Fibroblast of the aortic adventitia (primary cell): ENCODE measurements at places on chromosomes 7 and 10. TPM values are rescaled to one million over a fixed set of nuclear protein-coding genes. Genes with fewer than 3 reads are reported as not detected.

GRCh38 chr10:27865221-27865635 is 119.6 kb upstream of the MKX start:
- no peak for DNase-seq

DNA sequence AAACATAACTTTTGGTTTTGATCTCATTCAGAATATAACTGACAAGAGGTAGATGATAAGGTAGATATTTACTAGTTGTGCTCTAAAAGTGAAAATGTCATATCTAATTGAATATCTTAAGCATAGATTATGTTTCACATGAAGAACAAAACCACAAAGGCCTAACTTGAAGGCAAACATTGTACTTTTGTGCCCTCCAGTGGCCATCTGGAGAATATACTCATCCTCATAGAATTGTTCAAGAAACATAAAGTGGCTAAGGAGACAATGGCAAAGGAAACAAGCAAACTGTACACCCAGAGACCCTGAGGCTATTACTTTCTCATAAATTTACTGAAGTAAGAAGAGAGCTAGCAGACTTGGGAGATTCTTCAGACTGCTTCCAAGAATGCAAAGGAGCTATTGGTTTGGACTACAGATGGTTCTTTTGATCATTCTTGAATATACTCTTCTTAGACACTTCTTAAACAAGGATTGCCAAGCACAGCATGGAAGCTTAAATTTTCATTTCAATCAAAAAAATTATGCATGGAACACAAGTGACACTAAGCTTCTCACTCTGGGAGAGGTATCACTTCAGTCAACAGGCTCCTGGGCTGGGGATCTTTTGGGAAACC is 98.2 kb upstream of the DKK1 start:
- peak; percentile 86 for DNase-seq

GRCh38 chr7:36730046-36730445 is 5.8 kb upstream of the AOAH start:
- DNase-seq, result no peak

DNA sequence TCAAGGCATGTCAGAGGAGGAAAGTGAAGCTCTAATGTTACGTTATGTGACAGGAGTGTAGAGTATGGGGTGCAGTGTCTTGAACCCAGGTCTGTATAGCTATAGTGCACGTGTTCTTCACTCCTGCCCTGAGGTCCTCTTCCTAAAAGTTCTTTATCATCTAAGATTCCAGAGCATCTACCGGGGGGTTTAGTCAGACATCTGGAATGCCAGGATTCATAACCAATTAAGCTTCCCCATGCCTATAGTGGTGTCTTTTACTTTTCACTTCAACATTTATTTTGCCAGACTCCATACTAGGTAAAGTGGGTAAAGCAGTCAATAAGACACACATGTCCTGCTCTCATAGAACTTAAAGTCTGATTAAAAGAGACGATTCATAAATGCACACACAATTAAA is 22.4 kb downstream of the PPP1R3C start:
- DNase-seq, result no peak

- no peak for DNase-seq
These were observed 135.3 kb upstream of the VWC2 start for GRCh38 chr7:49638166-49638565.

DNA sequence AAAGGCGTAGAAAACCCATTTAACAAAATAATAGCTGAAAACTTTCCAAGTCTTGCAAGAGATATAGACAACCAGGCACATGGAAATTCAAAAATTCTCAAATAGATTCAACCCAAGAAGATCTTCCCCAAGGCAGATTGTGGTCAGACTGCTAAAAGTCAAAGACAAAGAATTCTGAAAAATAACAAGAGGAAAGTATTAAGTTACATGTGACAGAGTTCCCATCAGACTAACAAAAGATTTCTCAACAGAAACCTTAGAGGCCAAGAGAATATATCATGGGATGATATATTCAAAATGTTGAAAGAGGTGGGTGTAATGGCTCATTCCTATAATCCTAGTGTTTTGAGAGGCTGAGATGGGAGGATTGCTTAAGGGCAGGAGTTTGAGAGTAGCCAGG is 59.8 kb downstream of the TMEM178B start:
- no peak for DNase-seq

GRCh38 chr10:43116596-43116995 is 21.6 kb upstream of the CSGALNACT2 start:
- no peak for DNase-seq

- no peak for DNase-seq
These were observed 195.3 kb downstream of the PPP1R9A start for GRCh38 chr7:95102662-95103061.

The AKR1C4 gene
- total RNA-seq, result not detected in 2 replicates

The SCD gene
- total RNA-seq, result 99.9 and 283 TPM in 2 replicates
